ENCODE measurements at places on chromosomes 12 and 14. TPM values are rescaled to one million over a fixed set of nuclear protein-coding genes. Genes with fewer than 3 reads are reported as not detected.

DNA sequence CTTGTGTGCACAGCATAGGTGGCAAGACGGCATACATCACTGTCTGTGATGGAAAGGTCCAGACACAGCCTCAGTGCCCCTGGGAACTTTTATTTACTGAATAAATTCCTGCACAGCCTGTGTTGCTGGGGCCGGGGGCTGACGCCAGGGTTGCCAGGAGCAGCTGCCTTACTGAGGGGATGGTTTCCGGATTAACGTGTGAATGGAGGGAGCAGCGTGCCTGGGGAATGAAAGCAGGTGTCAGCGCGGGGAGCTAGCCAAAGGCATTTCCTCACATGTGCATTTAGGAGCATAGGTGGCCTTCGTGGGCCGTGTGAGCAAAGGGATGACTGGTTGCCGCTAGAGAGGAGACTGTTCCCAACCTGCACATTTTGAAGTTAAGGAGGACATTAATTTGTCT lies 41.6 kb downstream of the SFSWAP start:
- DNase-seq = no peak

DNA sequence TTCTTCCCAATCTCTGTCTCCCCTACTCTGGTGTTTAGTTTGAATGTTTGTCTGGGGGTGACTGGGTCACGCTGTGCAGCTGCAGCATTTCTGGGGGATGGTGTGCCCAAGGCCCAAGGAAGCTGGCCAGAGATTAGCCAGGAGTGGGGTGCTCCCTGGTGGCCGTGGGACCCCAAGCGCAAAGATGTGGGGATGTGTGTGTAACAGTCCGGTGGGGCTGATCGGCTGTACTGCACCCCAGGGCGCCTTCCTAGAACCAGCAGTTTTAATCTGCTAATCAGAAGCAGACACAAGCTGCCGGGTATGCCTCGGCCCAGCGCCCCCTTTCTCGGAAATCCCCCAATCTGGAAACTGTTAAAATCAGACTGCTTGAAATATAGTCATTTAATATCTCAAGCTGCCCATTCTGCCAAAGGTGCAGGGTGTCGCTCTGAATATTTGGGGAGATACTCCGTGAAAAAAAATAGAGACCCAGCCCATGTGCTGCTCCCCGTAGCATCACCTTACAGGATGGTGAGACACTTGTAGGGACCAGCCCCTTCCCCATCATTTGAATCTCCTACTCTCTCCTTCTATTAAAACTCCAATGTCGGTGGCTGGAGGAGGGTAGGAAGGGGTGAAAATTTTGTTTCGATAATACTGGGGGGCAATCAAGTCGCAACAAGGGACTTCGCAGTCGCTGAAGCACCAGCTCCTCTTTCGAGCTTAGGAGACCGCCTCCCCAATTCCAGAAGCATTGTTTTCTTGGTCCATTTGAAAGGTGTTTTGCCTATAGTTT lies 4.3 kb downstream of the HOXC9 start:
- no peak for DNase-seq

MORN3 gene
- 0.01 TPM for polyA plus RNA-seq

SOX5 gene
- polyA plus RNA-seq = not detected

All from mammary epithelial cell (primary cell).